ENCODE measurements at places on chromosomes 6 and 20.
A peak's percentile ranks its signal among the peaks of the same experiment; 100 is the strongest.

- no peak for DNase-seq
Observed at GRCh38 chr20:37816726-37817125, 86.2 kb upstream of the VSTM2L start.

GRCh38 chr20:10078403-10078802 lies 43.6 kb downstream of the ANKEF1 start:
- no peak for DNase-seq

- no peak for DNase-seq
Observed at GRCh38 chr20:62181808-62182207, 1.0 kb upstream of the MTG2 start.

DNA sequence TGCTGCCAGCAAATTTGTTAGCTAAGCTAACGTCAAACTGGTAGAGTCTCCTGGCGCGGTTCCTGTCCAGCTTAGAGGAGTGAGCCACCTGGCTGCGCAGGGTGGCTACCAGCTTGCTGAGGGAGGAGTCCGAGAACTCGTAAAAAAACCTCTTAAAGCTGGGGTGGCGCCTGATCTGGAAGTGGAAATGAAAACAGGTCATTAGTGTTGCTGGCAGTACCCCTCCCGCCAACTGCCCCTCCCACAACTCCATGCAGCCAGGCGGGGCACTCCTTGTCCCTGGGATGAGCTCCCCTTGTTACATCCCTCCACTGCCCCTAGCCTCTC lies 17.3 kb downstream of the BNIP5 start:
- DNase-seq: no peak

DNA sequence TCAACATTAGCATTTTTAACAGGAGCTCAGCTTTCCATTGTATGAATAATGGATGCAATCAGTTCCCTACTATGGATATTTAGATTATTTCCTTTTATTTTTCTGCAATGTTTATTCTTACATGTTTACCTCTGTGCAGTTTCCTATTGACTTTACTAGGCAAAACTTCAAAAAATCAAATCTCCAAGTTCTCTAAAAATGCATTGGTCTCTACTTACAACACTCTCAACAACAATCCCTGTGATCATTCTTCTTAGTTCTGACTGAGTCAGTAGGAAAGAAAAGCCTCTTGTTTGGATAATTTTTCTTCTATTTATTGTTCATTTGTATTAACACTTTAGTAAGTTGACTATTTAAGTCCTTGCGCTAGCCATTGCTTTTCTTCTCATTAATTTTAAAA lies 126.1 kb downstream of the KIF13A start:
- DNase-seq: no peak

DNA sequence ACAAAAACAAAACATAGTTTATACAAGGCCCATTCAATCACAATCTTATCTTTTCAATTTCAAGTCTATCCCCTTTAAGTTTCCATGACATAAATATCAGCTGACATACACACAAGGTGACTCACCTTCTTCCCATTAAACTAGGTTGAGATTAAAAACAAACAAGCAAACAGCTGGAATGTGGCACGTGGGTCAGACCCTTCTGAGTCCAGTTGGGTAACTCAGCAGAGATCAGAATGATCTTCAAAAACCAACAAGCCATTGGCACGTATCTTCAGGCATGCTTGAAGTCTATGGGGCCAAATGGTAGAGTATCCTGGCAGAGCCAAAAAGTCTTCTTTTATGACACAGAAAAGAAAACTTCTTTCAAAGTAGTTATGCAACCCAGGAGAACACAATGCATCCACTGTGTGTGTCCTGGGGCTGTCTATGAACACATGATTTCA lies 603.5 kb upstream of the CITED2 start:
- DNase-seq: no peak

GRCh38 chr6:10535193-10535592 lies 14.0 kb downstream of the GCNT2 start:
- no peak for DNase-seq

- no peak for DNase-seq
Observed at GRCh38 chr6:168823397-168824212, 382.6 kb downstream of the SMOC2 start.

GRCh38 chr6:109253366-109253765 lies 128.9 kb downstream of the CD164 start:
- DNase-seq: no peak

GRCh38 chr20:47800623-47801022 lies 15.3 kb upstream of the SULF2 start:
- DNase-seq: no peak

GRCh38 chr6:118280210-118280609 lies 267.9 kb upstream of the PLN start:
- no peak for DNase-seq

DNA sequence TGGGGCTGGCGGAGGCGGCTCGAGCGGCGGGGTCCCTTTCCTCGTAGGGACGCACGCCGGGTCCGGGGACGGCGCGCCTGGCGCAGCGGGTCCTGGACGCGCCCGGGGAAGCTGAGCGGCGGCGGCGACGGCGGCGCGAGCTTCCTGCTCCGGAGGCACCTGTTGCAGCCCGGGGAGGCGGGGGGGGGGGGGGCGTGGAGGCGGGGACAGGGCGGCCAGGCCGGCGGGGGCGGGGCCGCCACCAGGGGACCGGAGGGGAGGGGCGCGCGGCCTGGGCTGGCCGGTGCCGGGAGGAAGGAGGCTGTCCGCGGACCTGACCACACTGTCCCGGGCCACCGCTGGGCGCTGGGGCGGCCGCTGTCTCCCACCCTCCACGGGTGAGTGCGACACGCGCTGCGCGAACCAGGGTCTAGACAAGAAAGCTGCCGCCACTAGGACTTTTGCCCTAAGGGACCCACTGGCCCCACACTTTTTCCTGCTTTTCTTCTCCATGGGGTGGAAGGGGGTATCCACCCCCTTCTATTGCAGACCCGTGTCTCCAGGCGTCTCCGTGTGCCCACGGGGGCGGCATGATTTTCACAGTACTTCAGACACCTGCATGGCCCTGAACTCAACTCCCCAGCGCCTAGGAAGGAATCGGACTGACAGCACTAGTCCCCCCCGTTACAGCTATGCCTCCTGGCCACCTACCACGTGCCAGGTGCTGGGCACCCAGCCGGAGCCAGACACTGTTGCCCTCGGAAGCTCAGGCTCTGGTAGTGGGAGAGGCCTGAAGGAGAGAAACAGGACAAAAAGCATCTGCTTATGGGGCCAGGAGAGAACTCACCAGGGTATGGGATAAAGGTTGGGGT lies at the start of gene NFATC2:
TSS of gene NFATC2 (minus strand) at position 149 of the 851 bp plus-strand sequence. CDS start 220 bp downstream, outside the sequence.
- DNase-seq: peak; percentile 62
